ENCODE measurements at places on chromosomes 12 and 14.

- no peak for DNase-seq
Measured at GRCh38 chr14:89889626-89890025, 64.9 kb downstream of the EFCAB11 start.

GRCh38 chr12:105921872-105922669 lies 216.7 kb downstream of the NUAK1 start:
- no peak for DNase-seq

- DNase-seq = no peak
Measured at GRCh38 chr12:1668833-1669543, 21.9 kb upstream of the ADIPOR2 start.

GRCh38 chr12:122943196-122943595 lies 23.1 kb downstream of the ABCB9 start:
- DNase-seq = no peak

All from Peyer's patch (tissue), 4 donors.